ENCODE measurements at places on chromosomes 2 and 18. TPM values are rescaled to one million over a fixed set of nuclear protein-coding genes. Genes with fewer than 3 reads are reported as not detected.

DNA sequence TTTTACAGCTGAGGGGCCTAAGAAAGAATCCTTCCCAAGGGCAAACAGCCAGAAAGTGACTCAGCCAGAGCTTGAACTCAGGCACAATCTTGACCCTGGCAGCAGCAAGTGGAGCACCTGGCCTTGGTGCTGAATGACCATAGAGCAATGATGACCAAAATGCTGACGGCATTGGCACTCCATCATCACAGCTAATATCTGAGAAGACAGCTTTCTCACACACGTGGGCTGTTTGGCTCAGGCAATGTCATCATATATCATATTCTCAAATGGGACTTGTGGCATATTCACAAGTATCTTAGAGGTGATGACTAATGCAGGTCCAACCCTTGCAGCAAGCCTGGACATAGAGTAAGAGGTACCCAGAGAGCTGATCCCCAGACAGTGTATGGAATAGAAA, 443.9 kb upstream of the MYT1L start:
- no peak for DNase-seq

- peak; percentile 19 for DNase-seq
These were observed 25.1 kb upstream of the CREB1 start for GRCh38 chr2:207504513-207505170.

DNA sequence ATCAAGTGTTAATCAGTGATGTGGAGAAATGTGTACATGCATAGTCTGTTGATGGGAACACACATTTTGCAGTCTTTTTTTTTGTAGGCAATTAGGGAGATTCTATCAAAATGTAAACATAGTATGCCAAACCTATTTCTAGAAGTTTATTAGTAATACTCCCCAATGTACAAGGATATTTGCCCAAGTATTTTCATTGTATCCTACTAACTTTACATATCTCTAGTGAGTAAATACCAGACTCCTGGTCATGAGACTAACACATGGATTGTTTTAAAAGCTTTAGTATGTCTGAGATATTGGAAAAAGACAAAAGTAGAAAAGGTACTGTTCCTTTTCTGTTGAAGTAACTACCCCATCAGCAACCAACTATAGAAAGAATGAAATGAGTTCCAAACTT, 513.0 kb downstream of the PTPRM start:
- DNase-seq = no peak

DNA sequence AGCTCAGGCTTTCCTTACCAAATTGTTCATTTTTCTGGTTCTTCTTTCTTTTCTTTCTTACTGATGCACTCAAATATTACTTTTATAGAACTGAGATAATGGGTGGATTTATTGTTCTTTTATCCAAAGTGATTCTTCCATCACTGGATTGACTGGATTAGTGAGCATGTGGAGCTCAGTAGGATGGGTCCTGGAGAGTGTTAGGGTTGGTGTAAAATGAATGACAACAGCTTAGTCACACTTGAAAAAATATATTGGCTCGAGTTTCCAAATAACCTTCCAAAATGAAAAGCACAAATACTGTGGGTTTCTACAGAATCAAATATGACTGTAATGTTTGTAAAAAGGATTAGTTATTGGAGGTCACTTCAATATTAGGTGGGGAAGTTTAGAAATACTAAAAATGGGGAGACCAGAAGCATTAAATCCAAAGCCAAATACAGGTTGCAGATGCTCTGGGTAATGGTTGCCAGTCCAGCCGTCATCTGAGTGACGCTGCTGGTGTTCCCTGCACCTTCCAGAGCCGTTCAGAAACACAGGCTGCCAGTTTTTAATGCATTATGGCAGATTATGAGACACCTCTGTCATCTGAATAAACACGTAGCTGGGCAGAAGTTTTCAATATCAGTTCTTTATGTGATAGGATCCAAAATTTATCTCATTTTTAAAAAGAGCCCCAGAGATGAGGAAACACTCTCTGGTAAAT, 294.8 kb upstream of the NRP2 start:
- DNase-seq = no peak

GRCh38 chr2:43318791-43319190, 92.4 kb upstream of the ZFP36L2 start:
- DNase-seq = no peak

DNA sequence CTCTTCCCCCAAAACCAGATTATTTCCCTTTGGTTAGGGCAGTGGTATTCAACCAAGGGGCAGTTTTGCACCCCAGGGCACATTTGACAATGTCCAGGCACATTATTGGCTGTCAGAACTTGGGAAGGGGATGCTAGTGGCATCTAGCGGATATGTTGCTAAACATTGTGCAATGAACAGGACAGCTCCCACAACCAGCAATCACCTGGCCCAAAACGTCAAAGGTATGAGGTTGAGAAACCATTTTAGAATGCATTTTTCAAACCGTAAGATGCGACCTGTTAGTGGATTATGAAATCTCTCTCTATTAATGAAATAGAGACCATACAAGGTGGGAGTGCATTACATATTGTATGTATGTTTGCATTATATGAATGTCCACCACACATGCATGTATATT, 54.2 kb downstream of the CD8B2 start:
- DNase-seq = no peak

DNA sequence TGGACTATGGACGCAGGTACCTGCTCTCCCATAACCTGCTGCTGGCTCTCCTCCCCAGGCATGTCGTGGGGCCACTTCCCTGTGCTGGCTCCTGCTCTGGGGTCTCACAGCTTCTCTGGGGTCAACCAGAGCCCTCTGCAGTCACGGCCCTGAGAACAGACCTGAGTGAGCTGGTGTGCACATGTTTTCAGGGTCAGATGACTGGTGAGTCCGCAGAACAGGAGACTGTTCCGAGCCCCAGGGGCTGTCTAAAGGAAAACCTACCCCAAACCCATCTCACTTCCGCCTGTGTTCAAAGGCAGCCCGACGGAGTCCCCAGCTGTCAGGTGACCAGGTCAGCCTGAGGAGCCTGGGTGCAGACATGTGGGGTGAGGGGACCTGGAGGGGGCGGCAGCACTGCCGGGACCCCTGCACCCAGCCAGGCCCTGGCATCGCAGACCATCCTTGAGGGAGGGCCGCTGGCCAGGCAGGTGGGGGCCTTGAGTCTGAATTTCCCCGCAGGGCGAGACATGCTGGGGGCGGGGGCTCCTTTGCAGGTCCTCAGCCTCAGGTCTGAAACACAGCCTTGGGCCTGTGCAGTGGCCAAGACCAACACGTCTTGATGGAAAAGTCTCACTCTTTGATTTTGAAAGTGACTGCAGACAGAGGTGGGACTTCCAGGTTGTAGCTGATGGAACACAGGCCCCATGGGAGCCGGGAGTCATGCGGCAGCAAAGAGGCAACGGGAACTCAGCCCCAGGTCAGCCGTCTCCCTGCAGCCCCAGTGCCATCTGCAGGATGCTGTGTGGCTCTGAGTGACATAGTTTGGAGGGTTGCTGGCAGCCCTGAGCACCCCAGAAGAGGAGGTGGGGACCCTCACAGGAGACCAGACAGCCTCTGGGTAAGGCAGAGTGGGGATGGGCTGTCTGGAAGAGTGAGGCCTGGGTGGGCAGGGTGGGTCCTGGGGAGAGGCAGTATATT, 65.3 kb downstream of the TWIST2 start:
- DNase-seq = no peak

- no peak for DNase-seq
These were observed 3.2 kb downstream of the GATA6 start for GRCh38 chr18:22172594-22173049.

DNA sequence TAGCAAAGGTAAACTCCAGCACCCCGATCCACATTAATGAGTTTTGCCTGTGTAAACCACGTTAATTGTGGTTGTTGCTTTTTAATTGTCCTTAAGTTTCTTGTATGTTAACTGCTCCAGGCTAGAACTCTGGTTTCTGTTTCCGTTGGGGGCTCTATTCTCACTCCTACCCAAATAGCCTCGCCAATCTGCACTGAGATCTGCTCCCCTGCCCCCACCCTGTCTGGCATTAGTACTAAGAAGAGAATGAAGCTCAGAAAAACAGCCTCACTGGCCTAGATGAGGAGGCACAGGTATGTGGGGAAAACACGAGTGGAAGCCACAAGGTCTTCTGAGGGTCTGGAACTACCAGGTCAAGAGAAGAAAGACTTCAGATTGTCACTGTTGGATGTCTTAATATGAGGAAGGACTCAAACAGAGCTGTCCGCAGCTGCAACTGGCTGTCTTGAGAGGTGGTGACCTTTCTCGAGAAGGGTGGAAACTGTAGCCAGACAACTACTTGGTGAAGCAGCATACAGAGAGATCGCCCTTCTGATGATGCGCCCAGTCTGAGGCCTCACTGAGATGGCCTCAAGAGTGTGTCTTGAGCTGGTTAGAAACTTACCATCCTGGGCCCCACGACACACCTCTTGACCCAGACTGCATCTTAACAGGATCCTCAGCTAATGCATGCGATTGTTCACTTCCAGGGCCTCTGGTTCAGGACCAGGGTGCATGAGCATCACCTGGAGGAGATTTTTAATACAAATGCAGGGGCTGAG, 73.1 kb downstream of the TGOLN2 start:
- DNase-seq = no peak

- DNase-seq = no peak
These were observed 226.0 kb upstream of the LRRTM1 start for GRCh38 chr2:80530442-80531064.

The SLC39A10 gene
- 6.9 TPM for polyA plus RNA-seq

The MALL gene
- polyA plus RNA-seq = not detected
